ENCODE measurements at places on chromosomes 4 and X.

- DNase-seq: no peak
These were observed 63.2 kb upstream of the TNIP3 start for GRCh38 chr4:121227341-121227792.

DNA sequence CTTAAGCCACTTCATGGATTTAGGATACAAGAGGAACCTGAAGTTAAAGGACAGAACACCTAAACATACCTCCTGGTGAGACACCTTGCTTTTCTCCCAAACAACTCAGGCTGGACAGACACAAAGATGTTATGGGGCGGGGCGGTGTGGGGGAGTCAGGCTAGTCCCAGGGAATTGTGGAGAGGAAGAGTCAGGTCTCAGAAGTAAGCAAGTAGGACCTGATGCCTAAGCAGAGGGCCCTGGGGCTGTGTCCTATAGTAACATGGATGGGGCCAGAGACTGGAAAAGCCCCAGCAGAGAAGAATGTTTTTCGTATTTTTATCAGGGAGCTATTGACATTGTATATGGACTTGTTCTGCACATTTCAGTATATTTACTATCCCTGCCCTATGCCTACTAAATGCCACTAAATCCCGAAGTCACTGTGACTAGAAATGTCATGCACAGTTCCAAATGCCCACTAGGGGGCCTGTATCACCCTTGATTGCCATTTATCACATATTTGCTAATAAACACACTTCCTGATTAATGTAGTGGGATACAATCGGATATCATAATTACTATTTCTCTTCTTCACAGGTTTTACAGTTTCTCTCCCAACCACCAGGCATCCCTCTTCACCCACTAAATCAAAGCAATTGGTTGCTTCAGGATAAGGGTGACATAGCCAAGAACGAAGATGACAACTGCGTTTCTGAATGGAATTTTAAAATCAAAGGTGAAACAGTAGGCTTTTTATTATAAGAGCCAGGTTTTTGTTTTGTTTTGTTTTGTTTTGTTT lies 23.8 kb upstream of the ARHGAP10 start:
- peak; percentile 29 for DNase-seq

GRCh38 chr4:157888281-157888680 lies 284.5 kb downstream of the GASK1B start:
- no peak for DNase-seq

DNA sequence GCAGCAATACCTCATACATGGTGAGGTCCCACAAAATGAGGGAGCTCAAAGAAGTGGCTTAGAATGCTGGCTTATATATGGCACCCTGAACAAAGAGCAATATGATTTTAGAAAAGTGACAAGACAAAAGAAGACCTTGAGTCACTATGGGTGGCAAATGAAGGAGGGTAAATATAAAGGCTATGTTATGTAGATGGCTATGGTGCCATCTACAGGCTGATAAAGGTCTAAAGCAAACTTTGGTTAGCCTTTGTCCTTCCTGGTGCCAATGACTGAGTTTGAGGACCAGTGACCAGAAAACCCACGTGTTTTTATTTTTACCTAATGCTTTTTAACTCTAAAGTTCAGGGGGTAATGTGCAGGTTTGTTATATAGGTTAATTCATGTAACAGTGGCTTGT lies 151.8 kb downstream of the CCNG2 start:
- DNase-seq: no peak

DNA sequence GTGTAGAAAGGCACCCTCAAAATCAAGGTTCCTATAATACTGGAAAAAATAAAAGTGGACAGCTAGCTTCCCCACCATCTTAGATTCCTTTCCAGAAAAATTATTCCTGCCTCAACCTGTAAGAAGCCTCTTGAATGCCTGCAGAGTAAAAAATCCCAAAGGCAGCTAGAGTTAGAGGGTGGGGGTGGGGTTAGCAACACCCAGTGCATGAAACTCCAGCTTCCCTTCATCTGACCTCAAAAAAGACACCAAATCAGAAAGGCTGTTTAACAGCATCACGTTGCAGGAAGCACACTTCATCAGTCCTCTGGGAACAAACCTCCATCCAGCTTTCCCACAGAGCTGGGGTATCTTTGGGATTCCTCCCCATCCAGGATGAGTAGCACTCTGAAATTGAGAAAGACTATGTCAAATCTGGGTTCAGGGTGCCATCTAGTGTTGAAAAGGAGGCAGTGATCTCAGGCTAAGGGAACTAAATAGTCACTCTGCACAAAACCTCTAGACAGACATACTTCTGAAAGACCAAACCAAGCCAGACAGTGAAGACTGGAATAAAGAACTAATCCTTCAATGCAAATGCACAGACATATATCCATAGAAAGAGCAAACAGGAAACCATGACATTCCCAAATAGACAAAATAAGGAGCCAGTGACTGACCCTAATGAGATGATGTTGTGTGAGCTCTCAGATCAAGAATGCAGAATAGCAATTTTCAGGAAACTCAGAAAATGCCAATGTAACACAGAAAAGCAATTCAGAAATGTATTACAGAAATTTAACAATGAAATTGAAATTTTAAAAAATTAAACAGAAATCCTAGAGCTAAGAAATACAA lies 97.9 kb downstream of the ARHGEF9 start:
- no peak for DNase-seq

DNA sequence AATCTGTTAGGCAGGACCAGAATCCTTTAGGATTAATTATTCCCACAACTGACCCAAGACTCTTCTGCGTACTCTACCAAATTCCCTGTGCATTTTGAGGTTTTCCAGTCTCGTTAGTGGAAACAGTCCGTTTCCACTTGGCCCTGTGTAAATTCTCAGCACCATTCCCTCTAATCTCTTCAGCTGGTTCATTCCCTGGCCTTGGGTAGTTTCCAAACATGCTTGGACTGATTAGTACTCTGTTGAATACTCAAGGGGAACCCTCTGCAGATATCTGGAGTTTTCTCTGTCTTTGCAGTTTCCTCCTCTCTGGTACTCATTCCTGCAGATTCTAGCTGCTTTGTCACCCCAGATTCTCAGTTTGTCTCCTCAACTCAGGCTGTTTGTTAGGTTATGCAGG lies 80.4 kb downstream of the ZFX start:
- no peak for DNase-seq

DNA sequence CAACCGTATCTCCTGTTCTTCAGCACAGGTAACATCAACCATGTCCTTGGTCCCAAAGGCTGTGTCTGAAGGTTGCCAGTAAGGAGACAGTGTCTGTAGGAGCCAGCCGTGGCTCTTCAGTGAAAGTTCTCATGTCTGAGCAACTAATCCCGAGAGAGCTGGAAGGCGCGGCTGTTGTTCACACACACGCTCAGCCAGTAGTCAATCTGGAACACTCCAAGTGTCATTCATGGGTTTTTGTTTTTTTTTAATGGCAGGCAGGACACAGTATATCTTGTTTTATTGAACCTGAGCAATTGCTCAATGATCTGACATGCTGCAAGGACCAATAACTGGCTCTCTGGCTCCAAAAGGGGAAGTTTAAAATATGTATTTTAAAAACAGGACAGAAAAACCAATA lies 48.4 kb upstream of the MAP3K15 start:
- DNase-seq: no peak

DNA sequence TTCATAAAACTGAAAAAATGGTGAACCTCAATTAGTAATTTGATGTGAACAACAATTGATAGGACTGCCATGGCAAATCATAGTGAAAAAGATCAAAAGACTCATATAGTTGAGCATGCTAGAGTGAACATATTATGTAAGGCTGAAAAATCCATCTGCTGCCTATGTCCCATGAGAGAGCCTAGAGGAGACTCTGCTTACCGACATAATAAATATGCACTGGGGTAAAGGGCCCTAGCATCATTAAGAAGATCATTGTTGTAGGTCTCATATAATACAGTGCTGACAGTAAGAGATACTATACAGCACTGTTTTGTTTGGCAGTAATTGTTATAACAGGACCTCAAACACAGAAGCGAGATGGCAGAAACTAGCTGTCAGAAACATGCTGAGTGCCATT lies 229.0 kb downstream of the PABPC4L start:
- no peak for DNase-seq

- no peak for DNase-seq
These were observed 5.1 kb upstream of the MYOZ2 start for GRCh38 chr4:119130365-119131065.

DNA sequence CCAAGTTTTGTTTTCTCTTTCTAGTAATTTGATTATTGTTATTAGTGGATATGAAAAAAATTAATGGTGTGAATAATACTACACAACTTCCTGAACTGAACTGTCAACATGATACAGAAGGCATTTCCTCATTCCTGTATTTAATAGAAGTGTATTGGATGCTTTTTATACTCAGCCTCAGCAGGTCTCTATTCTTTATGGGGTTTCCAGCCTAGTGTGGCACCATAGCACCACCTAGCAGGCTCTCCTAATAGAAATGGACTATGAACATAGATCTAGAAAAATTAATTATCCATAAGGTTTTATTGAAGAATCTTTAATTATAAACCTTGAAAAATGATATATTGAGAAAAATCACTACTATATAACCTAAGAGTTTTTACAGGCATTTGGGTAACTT lies 52.4 kb downstream of the GLRB start:
- no peak for DNase-seq

DNA sequence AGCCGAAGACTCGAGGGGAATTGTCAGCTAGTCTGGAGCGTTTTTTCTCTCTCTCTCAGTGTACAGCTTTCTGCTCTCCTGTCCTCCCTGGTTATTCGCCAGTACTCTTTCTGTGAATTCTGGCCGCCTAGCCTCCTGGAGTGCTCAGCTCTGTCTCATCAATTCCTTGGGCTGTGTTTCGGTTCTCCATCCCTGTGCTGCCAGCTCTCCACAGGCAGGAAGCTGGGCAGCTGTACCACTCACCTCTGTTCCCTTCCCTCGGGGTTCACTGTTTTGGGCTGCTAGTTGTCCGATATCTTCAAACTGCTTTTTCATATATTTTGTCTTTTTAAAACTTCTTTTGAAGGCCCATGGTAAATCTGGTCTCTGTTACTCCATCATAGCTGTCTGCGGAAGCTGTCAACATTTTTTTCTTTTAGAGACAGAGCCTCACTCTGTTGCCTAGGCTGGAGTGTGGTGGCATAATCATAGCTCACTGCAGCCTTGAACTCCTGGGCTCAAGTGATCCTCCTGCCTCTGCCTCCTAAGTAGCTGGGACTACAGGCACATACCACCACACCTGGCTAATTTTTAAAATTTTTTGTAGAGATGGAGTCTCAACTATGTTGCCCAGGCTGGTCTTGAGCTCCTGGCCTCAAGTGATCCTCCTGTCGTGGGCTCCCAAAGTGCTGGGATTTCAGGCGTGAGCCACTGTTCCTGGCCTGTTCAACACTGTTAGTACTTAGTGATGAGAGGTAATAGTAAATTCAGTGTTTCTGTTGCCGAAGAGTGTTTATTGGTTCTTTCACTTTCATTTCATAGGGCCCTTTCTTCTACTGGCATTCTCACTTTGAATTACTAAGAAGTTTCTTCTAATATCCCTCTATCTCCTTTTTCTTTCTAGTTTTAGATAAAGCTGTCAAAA lies 18.6 kb downstream of the ZCCHC4 start:
- no peak for DNase-seq
